ENCODE measurements at places on chromosomes 13 and 19.
A peak's percentile ranks its signal among the peaks of the same experiment; 100 is the strongest.

DNA sequence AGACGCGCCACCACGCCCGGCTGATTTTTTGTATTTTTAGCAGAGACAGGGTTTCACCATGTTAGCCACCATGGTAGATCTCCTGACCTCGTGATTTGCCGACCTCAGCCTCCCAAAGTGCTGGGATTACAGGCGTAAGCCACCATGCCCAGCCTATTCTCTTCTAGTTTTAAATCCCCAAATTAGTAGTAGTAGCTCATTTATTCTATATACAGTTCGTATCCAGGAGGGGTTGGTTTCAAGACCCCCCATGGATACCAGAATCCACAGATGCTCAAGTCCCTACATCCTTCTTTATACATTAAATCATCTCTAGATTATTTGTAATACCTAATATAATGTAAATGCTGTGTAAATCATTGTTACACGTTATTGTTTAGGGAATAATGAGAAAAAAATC, 2.0 kb downstream of the ZNF568 start:
- no peak for DNase-seq

- no peak for DNase-seq
These were observed 155.7 kb downstream of the SLC7A1 start for GRCh38 chr13:29439601-29440388.

GRCh38 chr19:2096034-2096479, at the start of gene MOB3A:
Gene MOB3A, minus strand, starts transcription at chr19:2096326. Its CDS starts 17,766 bp downstream, at chr19:2078560.
- DNase-seq: peak; percentile 94

- no peak for DNase-seq
These were observed 17.3 kb upstream of the RBM26 start for GRCh38 chr13:79423340-79423739.

- no peak for DNase-seq
These were observed 20.6 kb downstream of the PPP1R37 start for GRCh38 chr19:45113628-45114027.

- DNase-seq: no peak
These were observed 300.7 kb downstream of the ZNF536 start for GRCh38 chr19:30672926-30673325.

- DNase-seq: no peak
These were observed 516.9 kb upstream of the KLF12 start for GRCh38 chr13:74651121-74651520.

DNA sequence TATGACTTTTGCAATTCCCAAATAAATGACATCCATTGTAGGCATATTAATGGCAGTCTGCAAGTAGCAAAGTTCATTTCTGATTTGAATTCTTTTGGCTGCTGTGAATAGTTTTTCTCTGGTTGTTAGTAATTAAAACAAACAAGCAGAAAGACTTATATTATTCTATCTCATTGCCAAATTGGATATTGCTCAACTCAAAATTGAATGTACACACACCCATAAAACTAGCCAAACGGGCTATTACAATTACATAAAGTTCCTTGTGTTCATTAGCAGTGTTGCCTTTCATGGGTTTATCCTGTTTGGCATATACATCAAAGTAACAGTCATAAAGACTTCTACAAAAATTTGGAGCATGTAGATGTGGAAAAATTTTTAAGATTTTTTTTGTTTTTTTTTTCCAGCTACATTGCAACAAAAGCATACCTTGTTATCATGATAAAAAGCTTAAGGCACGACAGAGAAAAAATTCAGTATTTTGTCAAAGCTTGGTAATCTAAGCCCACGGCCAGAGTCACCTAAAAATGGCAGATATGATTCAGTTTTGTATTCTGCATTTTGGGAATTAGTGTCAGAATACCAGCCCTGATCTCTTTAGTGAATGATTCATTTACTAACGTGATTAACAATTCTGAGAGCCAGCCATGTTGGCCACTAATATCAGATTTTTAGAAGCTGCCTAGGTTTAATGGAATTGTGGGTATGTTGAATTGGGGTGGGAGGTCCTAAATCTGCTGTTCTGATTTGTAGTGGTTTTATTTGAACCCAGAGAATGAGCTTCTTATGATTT, 108.4 kb downstream of the KLF5 start:
- DNase-seq: no peak

- peak; percentile 41 for DNase-seq
These were observed 4.1 kb downstream of the ACP4 start for GRCh38 chr19:50794074-50794875.

DNA sequence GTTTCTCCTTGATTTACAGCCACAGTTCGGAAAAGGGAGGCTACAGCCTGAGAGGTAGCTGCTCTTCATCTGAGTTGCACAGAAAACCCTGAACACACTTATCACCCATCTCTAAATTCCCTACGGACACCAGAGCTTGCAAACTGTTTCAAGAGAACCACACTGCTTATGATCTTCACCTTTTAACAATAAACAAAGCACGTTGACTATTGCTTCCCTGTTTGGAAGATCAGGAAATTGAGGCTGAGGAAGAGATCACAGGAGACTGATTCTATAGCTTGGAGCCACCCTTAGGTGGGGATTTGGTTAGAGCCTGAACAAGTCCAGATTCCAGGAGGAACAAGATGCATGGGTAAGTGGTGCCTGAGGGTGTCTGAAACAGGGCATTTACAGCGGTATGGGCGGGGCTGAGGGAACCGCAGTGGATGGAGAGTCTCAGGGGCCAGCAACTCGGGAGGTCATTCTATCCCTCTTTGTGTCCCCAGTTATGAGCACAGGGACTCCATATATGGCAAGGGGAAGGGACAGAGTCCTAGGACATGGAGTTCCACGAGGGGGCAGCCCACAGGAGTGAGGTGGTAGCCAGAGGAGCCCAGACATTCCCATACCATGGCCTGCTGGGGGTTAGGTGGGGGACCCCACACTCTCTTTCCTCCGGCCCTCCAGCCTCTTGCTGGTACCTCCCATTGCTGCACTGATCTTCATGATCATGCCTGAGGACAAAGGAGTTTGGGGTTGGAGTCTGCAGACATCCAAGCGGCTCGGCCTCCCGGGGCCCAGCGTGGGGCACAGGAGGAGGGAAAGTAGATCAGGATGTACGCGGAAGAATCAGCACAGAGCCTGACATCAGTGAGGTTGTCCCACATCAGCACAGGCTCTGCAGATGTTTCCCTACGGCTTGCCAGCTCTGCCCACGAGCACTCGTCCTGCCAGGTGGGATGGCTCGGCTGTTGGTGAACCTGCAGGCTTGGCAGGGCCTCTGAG, 162.3 kb upstream of the ZNF536 start:
- DNase-seq: no peak
